ENCODE measurements at places on chromosomes 7 and 10. TPM values are rescaled to one million over a fixed set of nuclear protein-coding genes. Genes with fewer than 3 reads are reported as not detected.

AQP1 gene
- 0.13 TPM for total RNA-seq

- DNase-seq = no peak
These were observed 98.8 kb downstream of the CACNB2 start for GRCh38 chr10:18238870-18239485.

- no peak for DNase-seq
These were observed 102.6 kb downstream of the TPST1 start for GRCh38 chr7:66307591-66308215.

- no peak for DNase-seq
These were observed 11.1 kb upstream of the ENO4 start for GRCh38 chr10:116838143-116838725.

GRCh38 chr10:123323884-123324283 is 169.7 kb downstream of the BUB3 start:
- DNase-seq = no peak

Data from T-cell (primary cell).